Sigmoid colon (tissue), 7 donors: ENCODE measurements at places on chromosomes 16 and 17. TPM values are rescaled to one million over a fixed set of nuclear protein-coding genes. Genes with fewer than 3 reads are reported as not detected.

- no peak overlapping the region for H3K4me3 ChIP-seq
- H3K36me3 ChIP-seq: peaks cover 5% of the 10 kb centered on the region
- no peaks in the 10 kb centered on the region for H3K4me1 ChIP-seq
- DNase-seq: no peak
- no peak overlapping the region for H3K27ac ChIP-seq
These were observed 52.3 kb downstream of the RPGRIP1L start for GRCh38 chr16:53651357-53651756.

Gene SLC38A8
- not detected for total RNA-seq

Gene EVPLL
- not detected for total RNA-seq

- H3K4me1 ChIP-seq: no peaks in the 10 kb centered on the region
- no peak overlapping the region for H3K27ac ChIP-seq
- no peaks in the 10 kb centered on the region for H3K27me3 ChIP-seq
These were observed 2.3 kb downstream of the PITPNA start for GRCh38 chr17:1560101-1560857.

- H3K4me3 ChIP-seq: no peak overlapping the region
- H3K27ac ChIP-seq: no peak overlapping the region
- no peaks in the 10 kb centered on the region for H3K4me1 ChIP-seq
- H3K36me3 ChIP-seq: no peaks in the 10 kb centered on the region
- peaks cover 73% of the 10 kb centered on the region for H3K27me3 ChIP-seq
- no peak for DNase-seq
These were observed 2.6 kb downstream of the EPOP start for GRCh38 chr17:38671939-38672720.

GRCh38 chr16:12225806-12226465, 249.4 kb downstream of the SNX29 start:
- no peak overlapping the region for H3K4me3 ChIP-seq
- no peak for DNase-seq
- no peak overlapping the region for H3K27ac ChIP-seq
- no peaks in the 10 kb centered on the region for H3K36me3 ChIP-seq

GRCh38 chr17:53950207-53950857, 127.6 kb downstream of the KIF2B start:
- no peak overlapping the region for H3K27ac ChIP-seq
- H3K4me1 ChIP-seq: no peaks in the 10 kb centered on the region
- no peak overlapping the region for H3K4me3 ChIP-seq
- no peak for DNase-seq

GRCh38 chr16:10992797-10993196, 48.4 kb downstream of the CLEC16A start:
- no peaks in the 10 kb centered on the region for H3K4me1 ChIP-seq
- H3K27me3 ChIP-seq: no peaks in the 10 kb centered on the region
- peak overlapping the region; percentile 49 for H3K27ac ChIP-seq

- H3K27ac ChIP-seq: peak overlapping the region; percentile 97
- H3K4me3 ChIP-seq: peak overlapping the region; percentile 98
- no peaks in the 10 kb centered on the region for H3K27me3 ChIP-seq
- H3K36me3 ChIP-seq: peaks cover 55% of the 10 kb centered on the region
- peaks cover 39% of the 10 kb centered on the region for H3K4me1 ChIP-seq
These were observed 773 bp downstream of the BLTP2 start for GRCh38 chr17:28643983-28644786.

DNA sequence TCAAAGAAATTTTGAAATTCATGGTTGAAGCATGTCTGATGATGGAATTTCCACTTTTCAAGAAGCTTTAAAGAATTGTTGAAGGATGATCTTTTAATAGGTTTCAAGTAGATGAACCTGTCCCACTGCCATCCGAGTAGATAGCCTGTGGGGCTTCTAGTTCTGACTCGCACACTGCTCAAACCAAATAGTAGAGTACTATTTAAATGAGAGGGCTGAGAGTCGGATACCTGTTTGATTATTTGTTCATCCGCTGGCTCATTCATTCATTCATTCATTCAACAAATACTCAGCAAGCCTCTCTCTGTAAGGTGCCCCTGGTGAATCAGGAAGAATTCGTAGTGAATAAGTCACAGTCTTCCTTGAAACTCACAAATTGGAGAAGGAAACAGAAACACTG, 108.2 kb upstream of the IRX5 start:
- DNase-seq: no peak
- H3K4me3 ChIP-seq: no peak overlapping the region
- H3K4me1 ChIP-seq: no peaks in the 10 kb centered on the region
- no peaks in the 10 kb centered on the region for H3K36me3 ChIP-seq
- no peak overlapping the region for H3K27ac ChIP-seq

Gene FOXN1
- not detected for total RNA-seq

Gene C16orf96
- not detected for total RNA-seq

GRCh38 chr16:29738514-29738913, 7.3 kb downstream of the C16orf54 start:
- DNase-seq: no peak
- H3K27me3 ChIP-seq: no peaks in the 10 kb centered on the region
- no peak overlapping the region for H3K27ac ChIP-seq

- DNase-seq: no peak
- no peaks in the 10 kb centered on the region for H3K27me3 ChIP-seq
These were observed 25.4 kb upstream of the NSRP1 start for GRCh38 chr17:30091121-30091670.

Gene MAP2K6
- total RNA-seq: 9.7 TPM

Gene CBX4
- 7.5 TPM for total RNA-seq

- no peaks in the 10 kb centered on the region for H3K27me3 ChIP-seq
- no peaks in the 10 kb centered on the region for H3K4me1 ChIP-seq
- no peak for DNase-seq
- H3K27ac ChIP-seq: no peak overlapping the region
These were observed 534.9 kb upstream of the HSBP1 start for GRCh38 chr16:83272843-83273242.

GRCh38 chr16:26700250-26700649, 366.5 kb upstream of the C16orf82 start:
- H3K27me3 ChIP-seq: no peaks in the 10 kb centered on the region
- DNase-seq: no peak
- H3K36me3 ChIP-seq: no peaks in the 10 kb centered on the region
- H3K4me1 ChIP-seq: no peaks in the 10 kb centered on the region

GRCh38 chr16:19808061-19808641, 76.5 kb downstream of the GPRC5B start:
- no peak overlapping the region for H3K4me3 ChIP-seq
- no peaks in the 10 kb centered on the region for H3K4me1 ChIP-seq

Gene ZNF276
- 14.6 TPM for total RNA-seq

GRCh38 chr16:30054959-30055553, 10.5 kb upstream of the ALDOA start:
- no peak overlapping the region for H3K4me3 ChIP-seq
- DNase-seq: no peak
- H3K27ac ChIP-seq: no peak overlapping the region
- H3K36me3 ChIP-seq: no peaks in the 10 kb centered on the region
- no peaks in the 10 kb centered on the region for H3K27me3 ChIP-seq
- H3K4me1 ChIP-seq: peaks cover 17% of the 10 kb centered on the region

Gene FOXC2
- 0.28 TPM for total RNA-seq

DNA sequence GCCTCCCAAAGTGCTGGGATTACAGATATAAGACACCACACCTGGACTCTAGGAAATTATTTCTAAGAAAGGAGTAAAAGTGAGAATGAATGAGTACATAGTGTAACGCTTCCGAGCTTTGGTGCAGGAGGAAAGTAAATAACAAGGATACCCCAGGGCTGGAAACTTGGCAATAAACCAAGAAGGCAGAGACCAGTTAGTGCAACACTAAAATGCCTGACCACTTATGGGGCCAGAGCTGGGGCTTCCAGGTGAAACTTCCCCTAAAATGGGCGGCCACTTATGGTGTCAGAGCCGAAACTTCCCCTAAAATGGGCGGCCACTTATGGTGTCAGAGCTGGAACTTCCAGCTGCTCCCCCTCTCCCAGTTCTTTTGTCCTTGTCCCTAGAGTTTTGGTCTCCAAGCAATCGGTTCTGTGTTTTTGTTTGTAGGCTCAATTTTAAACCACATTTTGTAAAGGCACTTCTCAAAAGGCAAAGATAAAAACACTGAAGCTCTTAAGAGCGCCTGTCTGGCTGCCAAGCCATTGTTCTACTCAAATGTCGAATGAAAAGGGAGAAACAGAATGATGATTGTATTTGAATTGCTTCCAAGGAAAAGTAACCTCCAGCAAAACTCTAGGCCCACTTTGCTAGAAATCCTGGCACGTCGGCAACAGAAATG, 63.9 kb downstream of the NXN start:
- no peak for DNase-seq
- peak overlapping the region; percentile 77 for H3K27ac ChIP-seq
- no peaks in the 10 kb centered on the region for H3K36me3 ChIP-seq
- no peaks in the 10 kb centered on the region for H3K4me1 ChIP-seq

DNA sequence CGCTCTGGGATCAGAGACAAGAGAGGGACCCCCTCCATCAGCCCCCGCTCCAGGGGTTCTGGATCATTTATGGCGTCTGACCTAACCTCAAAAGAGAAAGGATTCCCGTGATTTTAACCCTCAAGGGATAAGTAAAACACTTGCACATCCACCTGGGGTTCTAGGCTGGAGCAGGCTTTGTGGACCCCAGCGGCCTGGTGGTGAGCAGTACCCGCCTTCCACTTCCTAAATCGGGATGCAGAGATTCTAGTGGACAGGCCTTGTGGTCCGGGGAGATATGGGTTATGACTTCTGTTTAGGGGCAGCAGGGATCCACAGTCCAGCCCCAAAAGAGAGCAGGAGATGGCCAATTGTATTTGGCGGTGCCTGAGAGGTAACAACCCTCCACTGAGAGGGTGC, 684 bp upstream of the PITPNM3 start:
- H3K27ac ChIP-seq: peak overlapping the region; percentile 83
- H3K4me1 ChIP-seq: no peaks in the 10 kb centered on the region
- no peaks in the 10 kb centered on the region for H3K36me3 ChIP-seq
- DNase-seq: no peak
- H3K4me3 ChIP-seq: peak overlapping the region; percentile 68
- peaks cover 14% of the 10 kb centered on the region for H3K27me3 ChIP-seq

- no peaks in the 10 kb centered on the region for H3K36me3 ChIP-seq
- H3K27me3 ChIP-seq: no peaks in the 10 kb centered on the region
- no peak overlapping the region for H3K27ac ChIP-seq
- no peak for DNase-seq
These were observed 566.4 kb upstream of the C16orf82 start for GRCh38 chr16:26500326-26500725.

DNA sequence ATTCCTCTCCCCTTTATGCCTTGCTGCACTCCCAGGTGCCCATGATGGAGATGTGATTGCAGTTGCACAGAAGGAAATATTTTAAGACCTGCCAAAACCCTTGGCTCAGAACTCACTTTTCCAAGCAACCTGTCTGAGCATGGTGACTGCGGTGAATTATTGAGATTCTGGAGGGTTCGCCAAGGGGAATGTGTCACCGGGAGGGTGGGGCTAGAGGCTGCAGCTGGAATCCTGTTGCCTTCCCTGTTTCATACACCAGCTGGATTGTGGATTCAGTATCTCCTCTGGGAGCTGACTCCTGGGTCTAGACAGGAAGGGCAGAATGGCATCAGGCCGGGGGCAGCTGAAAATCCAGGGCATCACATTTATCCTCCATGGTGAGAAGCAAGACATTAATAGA, 527.2 kb downstream of the TMEM114 start:
- DNase-seq: no peak
- H3K36me3 ChIP-seq: no peaks in the 10 kb centered on the region
- no peaks in the 10 kb centered on the region for H3K4me1 ChIP-seq
- no peaks in the 10 kb centered on the region for H3K27me3 ChIP-seq

Gene VAMP2
- 28.2 TPM for total RNA-seq

- no peak overlapping the region for H3K27ac ChIP-seq
- H3K4me3 ChIP-seq: no peak overlapping the region
- H3K27me3 ChIP-seq: no peaks in the 10 kb centered on the region
- no peaks in the 10 kb centered on the region for H3K36me3 ChIP-seq
These were observed 33.3 kb downstream of the GLG1 start for GRCh38 chr16:74573622-74574021.

- DNase-seq: no peak
- no peaks in the 10 kb centered on the region for H3K36me3 ChIP-seq
- H3K27me3 ChIP-seq: peaks cover 67% of the 10 kb centered on the region
- peaks cover 27% of the 10 kb centered on the region for H3K4me1 ChIP-seq
These were observed at the start of the genes ARSG and SLC16A6 for GRCh38 chr17:68290955-68291835. TSS of gene ARSG (plus strand) at chr17:68291495. CDS start at chr17:68307494, 15,999 bp downstream. TSS of gene SLC16A6 (minus strand) at chr17:68291127. CDS start at chr17:68278320, 12,807 bp downstream.

- no peak overlapping the region for H3K27ac ChIP-seq
- H3K36me3 ChIP-seq: peaks cover 9% of the 10 kb centered on the region
- H3K4me3 ChIP-seq: no peak overlapping the region
- H3K27me3 ChIP-seq: peaks cover 43% of the 10 kb centered on the region
These were observed 9.2 kb downstream of the FSCN2 start for GRCh38 chr17:81537343-81537855.

DNA sequence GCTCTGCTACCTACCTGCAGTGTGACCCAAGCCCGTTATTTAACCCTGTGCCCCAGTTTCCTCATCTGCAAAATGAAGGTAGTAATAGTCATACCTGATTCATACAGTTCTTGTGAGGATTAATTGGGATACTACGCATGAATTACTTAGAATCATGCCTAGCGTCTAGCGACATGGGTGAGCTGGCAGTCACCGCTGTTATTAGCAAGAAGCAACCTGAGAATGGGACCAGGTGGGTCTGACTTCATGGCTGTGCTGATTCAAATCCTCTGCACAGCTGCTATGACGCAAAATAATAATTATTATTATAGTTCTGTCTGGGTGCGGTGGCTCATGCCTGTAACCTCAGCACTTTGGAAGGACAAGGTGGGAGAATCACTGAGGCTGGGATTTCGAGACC, 7.9 kb downstream of the SOCS1 start:
- H3K27me3 ChIP-seq: no peaks in the 10 kb centered on the region
- no peak overlapping the region for H3K4me3 ChIP-seq
- no peak overlapping the region for H3K27ac ChIP-seq
- no peaks in the 10 kb centered on the region for H3K4me1 ChIP-seq
- DNase-seq: no peak
- H3K36me3 ChIP-seq: no peaks in the 10 kb centered on the region

DNA sequence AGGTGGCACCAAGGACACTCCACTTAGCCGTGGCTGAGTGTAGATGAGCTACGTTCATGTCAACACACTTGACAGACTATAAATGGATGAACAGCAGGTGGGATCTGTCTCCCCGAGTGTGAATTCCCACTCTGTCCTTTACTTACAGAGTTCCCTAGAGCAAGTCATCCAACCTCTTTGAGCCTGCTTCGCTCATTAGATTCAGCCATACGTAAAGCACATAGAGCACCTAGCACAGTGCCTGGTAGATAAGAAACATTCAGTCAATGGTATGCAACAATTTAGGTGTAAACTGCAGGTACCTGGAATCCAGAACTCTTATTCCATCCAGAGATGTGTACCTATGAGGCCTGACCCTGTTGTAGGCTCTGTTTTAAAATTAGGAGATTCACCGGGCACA, 227.8 kb upstream of the C16orf82 start:
- H3K27ac ChIP-seq: no peak overlapping the region
- H3K4me1 ChIP-seq: no peaks in the 10 kb centered on the region
- no peaks in the 10 kb centered on the region for H3K27me3 ChIP-seq
- H3K4me3 ChIP-seq: no peak overlapping the region

- no peak overlapping the region for H3K27ac ChIP-seq
- H3K36me3 ChIP-seq: peaks cover 65% of the 10 kb centered on the region
- no peak overlapping the region for H3K4me3 ChIP-seq
- peaks cover 13% of the 10 kb centered on the region for H3K4me1 ChIP-seq
These were observed 49.6 kb downstream of the PLD6 start for GRCh38 chr17:17156511-17156910.

Gene CLEC18B
- 1.7 TPM for total RNA-seq

GRCh38 chr16:528111-529011, 849 bp downstream of the CAPN15 start:
- H3K36me3 ChIP-seq: no peaks in the 10 kb centered on the region
- peak overlapping the region; percentile 59 for H3K4me3 ChIP-seq
- H3K27me3 ChIP-seq: no peaks in the 10 kb centered on the region

GRCh38 chr16:11586378-11586855, 302 bp downstream of the LITAF start:
- H3K27me3 ChIP-seq: no peaks in the 10 kb centered on the region
- no peak for DNase-seq
- no peaks in the 10 kb centered on the region for H3K36me3 ChIP-seq
- peak overlapping the region; percentile 94 for H3K27ac ChIP-seq
- peak overlapping the region; percentile 76 for H3K4me3 ChIP-seq
